Left renal cortex interstitium (tissue), 4 donors: ENCODE measurements at places on chromosomes 11 and 22.

DNA sequence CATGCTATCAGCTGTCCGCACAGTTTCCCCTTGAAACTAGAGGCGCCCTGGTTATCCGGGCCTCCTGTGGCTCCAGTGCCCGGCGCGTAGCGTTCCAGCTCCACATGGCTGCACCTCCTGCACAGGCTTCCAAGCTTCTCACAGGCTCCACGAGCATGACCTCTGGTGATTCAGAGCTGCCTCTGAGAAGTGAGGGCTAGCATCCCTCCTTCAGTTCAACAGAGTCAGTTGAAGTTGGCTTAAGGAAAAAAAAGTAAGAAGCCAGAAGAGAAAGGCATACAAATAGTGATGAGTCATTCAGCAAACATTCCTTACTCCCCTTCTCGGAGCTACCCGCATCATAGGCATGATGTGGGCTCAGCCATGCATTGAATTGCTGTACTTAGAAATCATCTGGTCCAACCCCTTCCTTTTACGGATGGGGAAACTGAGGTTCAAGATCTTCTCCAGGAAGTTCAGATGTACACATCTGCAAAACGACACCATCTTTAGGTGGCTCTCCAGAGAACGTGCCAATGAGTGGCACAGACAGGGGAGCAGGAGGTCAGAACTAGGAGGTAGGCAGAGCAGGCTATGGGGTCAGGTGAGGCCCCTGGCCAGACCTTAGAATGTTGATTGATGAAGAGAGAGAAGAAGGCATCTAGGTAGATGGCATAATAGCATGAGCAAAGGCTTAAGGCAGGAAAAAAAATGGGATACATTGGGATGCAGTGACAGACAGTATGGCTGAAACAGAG lies 216.3 kb upstream of the TBCEL start:
- DNase-seq, result no peak

DNA sequence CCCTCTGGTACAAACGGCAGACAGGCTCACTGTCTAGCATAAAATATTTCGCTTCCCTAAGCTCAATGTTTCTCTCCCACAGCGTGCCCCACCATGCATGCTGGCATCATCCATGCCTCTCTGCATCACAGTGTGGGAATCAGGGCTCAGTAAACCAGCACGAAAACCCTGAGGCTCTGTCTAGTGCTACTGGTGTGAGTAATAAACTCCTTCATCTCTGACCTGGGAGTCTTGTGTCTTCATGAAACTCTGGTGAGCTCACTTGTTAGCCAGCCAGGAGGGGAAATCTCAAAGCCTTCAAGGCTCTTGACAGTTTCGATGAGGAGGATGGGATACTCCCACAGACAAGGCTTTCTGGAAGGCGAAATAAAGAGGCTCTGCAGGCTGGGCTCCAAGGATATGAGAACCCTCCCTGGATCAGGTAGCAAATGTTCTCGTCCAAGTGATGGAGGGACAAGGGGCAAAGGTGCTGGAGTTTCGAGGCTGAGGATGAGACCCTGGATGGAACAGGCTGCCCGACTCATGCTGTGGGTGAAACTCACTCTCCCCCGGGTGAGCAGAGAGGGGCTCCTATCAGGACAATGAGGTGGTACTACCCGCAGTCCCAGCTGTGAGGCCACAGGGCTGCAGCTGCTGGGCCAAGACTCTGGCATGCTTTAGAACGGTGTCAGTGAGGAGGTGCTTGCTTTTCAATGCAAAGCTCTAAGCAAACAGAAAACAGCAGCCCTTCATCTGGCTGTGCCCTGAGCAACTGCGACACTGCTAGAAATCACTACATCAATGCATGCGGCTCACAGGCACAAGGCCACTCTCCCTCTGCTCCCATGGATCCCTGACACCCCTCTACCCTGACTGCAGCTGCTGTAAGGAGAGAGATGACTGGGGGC lies 69.3 kb downstream of the SHANK2 start:
- no peak for DNase-seq

DNA sequence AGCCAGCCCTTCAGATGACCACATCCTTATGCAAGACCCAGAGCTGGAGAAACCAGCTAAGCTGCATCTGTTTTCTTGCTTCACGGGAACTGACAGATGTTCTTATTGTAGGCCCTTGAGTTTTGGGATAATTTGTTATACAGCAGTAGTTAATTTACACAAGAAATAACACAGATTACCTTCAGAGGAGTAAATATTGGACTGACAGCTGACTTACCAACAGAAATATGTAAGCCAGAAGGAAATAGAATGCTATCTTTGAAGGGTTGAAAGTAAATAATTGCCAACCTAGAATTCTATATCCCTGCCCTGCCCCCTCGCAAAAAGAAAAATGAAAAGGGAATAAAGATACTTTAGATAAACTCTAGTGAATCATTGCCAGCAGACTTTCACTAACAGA lies 124.1 kb downstream of the WNT7B start:
- DNase-seq, result no peak

GRCh38 chr11:16745950-16746605 lies 7.6 kb downstream of the C11orf58 start:
- DNase-seq, result no peak

- DNase-seq, result no peak
Measured at GRCh38 chr11:1073851-1074243, 827 bp upstream of the MUC2 start.

DNA sequence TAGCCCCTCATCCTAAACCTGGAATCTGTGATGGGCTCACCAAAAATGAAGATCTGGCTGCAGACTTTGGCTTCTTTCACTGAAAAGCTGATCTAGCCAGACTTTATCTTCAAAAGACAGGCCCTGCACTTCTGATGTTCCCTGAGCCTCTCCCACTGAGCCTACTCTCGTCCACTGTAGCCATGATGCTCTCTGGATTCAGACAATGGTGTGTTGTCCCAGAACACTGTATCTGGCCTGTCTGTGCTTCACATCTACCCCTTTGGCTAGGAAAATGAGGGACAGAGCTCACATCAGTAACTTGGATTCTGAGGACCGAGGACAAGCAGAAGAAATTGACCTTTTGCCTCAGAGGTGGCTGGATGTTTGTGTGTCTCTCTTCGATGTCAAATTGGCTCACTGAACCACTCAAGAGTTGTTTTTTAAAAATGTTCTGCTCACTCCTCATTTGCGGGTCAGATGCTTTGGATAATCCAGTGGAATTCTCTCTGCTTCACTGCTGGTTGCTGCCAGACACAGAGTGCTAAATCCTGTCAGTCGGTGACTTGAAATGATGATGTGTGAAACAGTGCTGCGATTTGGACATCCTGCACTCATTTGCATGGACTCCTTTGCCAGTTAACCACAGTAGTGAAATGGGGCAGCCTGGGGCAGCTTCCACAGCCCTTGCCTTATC lies 67.5 kb downstream of the ARFGAP2 start:
- no peak for DNase-seq

DNA sequence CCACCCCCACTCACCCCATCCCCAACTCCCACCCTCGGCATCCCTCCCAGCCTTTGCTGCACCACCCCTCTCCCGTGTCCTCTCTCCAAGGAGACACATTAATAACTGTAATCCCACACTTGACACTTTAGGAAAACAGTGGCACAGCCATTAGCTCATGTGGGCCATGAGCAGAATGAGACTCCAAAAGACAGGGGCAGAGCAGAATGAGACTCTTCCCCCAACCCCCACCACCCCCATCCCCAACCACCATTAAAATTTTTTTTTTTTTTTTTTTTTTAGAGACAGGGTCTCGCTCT lies 6.2 kb upstream of the SLCO2B1 start:
- DNase-seq, result no peak

DNA sequence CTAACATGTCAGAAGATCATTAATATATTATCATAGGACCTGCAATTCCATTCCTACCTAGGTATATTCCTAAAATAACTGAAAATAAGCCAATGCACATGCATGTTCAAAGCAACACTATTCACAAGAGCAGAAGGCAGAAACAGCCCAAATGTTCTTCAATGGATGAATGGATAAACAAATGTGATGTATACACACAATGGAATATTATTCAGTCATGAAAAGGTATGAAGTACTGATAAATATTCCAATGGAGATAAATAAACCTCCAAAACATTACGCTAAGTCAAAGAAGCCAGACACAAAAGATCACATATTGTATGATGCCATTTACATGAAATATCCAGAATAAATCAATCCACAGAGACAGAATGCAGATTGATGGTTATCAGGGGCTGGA lies 16.8 kb downstream of the AMBRA1 start:
- no peak for DNase-seq

DNA sequence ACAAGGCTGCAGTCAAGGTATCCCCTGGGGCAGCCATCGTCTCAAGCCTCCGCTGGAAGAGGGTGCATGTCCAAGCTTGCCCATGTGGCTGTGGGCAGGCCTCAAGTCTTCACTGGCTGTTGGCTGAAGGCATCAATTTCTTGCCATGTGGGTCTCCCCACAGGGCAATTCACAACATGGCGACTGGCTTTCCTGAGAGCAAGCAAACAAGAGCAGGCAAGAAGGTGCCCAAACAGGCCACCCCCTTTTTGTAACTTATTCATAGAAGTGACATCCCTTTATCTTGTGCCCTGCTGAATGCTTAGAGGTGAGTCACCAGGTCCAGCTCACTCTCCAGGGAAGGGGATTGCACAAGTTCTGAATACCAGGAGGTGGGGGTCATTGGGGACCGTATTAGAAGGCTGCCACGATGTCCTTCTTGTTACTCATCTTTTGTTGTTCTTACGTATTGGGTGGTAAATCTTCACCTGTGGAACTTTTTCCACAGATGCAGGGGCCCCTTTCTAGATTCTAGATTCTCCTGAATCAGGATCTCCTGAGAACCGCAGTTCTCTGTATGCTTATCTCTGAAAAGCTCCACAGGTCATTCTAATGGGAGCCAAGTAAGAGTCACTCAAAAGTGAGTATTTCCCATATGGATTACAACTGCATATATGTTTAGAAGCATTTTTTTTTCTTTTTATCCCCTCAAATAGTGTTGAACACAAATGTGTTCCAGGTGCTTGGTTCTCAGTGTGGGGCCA lies 44.2 kb upstream of the MICAL2 start:
- DNase-seq, result no peak

GRCh38 chr11:6778518-6778917 lies 4.3 kb upstream of the OR2AG1 start:
- no peak for DNase-seq

- DNase-seq, result no peak
Measured at GRCh38 chr11:106424111-106424510, 346.6 kb downstream of the AASDHPPT start.

- no peak for DNase-seq
Measured at GRCh38 chr22:31323578-31324550, 22.3 kb downstream of the PATZ1 start.

- DNase-seq, result no peak
Measured at GRCh38 chr11:70900540-70900939, 351.8 kb downstream of the SHANK2 start.

GRCh38 chr11:83159902-83160865 lies 3.3 kb downstream of the PCF11 start:
- DNase-seq, result no peak

DNA sequence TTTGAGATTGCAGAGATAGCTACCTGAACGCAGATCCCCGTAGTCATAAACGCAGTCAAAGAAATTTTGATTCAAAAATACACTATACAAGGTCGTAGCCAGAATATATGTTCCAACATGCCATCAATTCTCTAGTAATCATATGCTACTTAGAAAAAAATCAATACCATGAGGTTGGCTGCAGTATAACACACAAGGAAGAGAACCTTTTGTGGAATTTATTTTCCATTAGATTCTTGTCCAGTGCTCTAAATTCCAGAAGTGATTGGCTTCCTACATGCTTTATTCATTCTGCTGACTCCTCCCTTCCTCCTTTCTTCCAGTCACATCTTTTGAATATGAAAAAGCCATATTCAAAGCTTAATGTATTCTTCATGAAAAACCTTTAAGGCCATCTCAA lies 189.9 kb downstream of the NTM start:
- DNase-seq, result no peak

- DNase-seq, result no peak
Measured at GRCh38 chr11:20360650-20361049, 2.9 kb upstream of the HTATIP2 start.

DNA sequence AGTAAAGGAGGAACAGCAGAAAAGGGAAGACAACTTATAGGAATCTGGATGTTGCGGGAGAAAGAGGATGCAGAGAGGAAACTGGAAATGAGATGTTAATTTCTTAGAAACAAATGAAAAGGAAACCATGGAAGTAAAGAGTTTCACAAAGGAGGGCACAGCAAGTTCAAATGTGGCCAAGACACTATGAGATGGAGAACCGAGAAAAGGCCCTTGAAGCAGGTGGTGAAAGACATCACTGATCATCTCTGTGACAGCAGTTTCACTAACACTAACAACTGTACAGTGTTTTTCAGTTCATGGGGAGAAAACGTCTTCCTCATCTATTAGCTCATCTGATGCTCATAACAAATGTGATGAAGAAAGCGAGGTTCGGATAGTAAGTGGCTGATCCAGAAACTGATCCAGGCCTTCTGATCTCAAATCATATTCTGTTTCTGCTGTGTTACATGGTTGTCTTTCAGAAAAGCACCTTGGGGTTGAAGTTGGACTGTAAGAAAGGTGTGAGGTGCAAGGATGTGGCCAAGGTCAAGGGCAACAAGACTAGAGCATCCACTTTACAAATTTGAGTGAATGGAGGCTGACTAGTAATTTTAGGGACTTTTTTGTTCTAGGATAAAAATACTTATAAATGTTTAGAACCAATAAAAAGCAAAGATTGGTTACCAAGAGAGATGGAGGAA lies 492.1 kb upstream of the CADM1 start:
- DNase-seq, result no peak

- no peak for DNase-seq
Measured at GRCh38 chr22:30390974-30391691, 3.9 kb upstream of the RNF215 start.

DNA sequence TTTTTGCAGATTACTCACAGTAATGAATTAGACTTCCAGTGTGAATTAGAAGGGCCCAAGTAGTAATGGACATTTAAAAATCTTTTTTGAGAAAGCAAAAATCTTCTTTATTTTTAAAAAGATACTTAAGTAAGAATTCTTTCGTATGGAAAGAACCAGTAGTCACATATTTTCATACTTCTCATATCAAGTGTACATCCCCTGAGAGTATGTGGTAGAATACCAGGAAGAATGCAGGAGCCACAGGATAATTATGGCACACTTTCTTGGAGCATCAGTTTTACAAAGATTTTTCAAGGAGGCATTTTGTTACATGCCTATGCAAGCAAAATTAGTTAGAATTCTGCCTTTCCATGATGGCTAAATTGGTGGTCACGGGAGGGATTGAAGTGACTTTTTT lies 28.1 kb downstream of the POLD3 start:
- no peak for DNase-seq

DNA sequence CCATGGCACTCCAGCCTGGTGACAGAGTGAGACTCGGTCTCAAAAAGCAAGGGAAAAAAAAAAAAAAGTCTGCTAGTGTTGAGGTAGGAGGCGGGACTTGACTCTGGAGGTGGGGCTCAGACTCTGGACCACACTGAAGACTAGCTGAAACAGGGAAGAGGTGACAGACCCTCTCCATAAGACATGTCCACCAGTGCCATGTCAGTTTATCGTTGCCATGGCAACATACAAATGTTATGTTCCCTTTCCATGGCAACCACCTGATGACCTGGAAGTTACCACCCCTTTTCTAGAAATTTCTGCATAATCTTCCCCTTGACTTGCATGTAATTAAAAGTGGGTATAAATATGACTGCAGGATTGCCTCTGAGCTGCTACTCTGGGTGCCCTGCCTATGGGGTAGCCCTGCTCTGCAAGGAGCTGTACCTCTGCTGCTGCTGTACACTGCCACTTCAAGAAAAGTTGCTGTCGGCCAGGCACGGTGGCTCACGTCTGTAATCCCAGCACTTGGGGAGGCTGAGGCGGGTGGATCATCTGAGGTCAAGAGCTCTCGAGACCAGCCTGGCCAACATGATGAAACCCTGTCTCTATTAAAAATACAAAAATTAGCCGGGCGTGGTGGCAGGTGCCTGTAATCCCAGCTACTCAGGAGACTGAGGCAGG lies 55.1 kb downstream of the KIAA1671 start:
- DNase-seq, result no peak

- DNase-seq, result no peak
Measured at GRCh38 chr11:17516551-17517150, 27.6 kb downstream of the USH1C start.
